ENCODE measurements at places on chromosomes 1 and 21. TPM values are rescaled to one million over a fixed set of nuclear protein-coding genes. Genes with fewer than 3 reads are reported as not detected.

GRCh38 chr1:233677690-233678354 lies 63.9 kb downstream of the KCNK1 start:
- DNase-seq = no peak

- no peak for DNase-seq
Measured at GRCh38 chr1:95984798-95985374, 736.7 kb upstream of the PTBP2 start.

LPAR3 gene
- 0.36 TPM for total RNA-seq

SLC35F3 gene
- total RNA-seq = not detected

Data from sciatic nerve (tissue), 2 donors.